ENCODE measurements at places on chromosomes 2 and 18.

- no peak for DNase-seq
Measured at GRCh38 chr2:100875516-100876230, 55.7 kb downstream of the NPAS2 start.

GRCh38 chr18:74980669-74981068 lies 228.3 kb downstream of the PTGR3 start:
- DNase-seq: no peak

- DNase-seq: no peak
Measured at GRCh38 chr2:171595896-171596295, 73.6 kb downstream of the CYBRD1 start.

DNA sequence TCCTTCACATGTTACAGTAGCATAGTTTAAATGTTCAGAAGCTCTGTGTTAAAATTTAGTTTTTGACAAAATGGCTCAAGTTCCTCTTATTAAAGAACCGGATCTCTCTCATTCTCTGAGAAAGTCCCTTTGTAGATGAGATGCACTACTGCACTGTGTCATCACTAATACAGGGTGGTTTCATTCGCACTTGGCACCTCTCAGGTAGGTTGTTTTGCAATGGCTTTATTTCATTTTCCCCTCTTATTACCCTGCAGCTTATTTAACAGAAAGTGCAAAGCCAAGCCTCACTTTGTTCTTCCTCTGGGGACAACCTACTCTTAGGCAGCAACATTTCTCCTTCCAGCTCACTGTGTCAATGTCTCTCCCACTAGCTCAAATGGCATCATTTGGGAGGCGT lies 185.1 kb downstream of the DLGAP1 start:
- DNase-seq: no peak

DNA sequence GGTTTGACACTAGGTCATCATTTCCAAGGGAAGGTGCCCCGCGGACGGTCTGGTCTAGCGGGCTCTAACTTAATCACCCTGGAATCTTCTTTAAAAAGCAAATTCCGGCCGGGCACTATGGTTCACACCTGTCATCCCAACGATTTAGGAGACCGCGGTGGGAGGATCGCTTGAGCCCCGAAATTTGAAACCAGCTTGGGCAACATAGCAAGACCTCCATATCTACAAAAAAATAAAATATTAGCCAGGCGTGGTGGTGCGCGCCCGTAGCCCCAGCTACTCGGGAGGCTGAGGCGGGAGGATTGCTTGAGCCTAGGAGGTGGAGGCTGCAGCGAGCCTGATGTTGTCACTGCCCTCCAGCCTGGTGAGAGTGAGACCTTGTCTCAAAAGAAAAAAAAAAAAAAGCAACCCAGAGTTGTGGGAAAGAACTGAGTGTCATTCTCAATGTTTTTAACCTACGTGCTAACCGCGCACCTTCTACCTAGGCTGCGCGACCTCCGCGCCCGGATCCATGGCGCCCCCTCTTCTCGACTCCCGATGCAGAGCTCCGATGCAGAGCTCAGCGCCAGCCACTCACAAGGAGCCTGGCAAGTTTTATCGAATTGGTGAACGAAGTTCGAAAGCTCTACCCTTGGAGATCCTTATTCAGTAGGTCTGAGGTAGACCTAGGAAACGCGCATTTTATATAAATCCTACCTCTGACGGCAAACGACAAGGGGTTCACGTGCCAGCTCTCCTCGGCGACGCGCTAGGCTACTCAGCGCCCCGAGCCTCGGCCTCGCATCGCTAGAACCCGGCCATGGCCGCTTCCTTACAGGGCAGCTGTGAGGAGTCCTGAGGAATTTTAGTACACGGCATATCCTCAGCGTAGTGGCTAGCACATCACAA lies 888 bp upstream of the TWSG1 start:
- no peak for DNase-seq

GRCh38 chr2:7881063-7881462 lies 800.8 kb upstream of the ID2 start:
- no peak for DNase-seq

DNA sequence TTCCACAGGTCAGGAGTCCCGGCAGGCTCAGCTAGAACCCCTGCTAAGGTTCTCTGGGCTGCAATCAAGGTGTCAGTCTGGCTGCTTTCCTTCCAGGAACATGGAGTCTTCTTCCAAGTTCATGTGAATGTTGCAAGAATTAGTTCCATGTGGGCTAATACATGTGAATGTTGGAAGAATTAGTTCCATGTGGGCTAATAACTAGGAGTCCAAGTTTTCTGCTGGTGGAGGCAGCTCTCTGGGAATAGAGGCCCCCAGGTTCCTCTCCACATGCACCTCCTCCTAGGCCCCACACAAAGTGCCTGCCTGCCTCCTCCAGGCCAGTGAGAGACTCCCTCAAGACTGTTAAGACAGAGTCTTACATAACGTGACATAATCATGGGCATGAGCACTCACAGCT lies 140.8 kb upstream of the SLC35G4 start:
- DNase-seq: no peak

DNA sequence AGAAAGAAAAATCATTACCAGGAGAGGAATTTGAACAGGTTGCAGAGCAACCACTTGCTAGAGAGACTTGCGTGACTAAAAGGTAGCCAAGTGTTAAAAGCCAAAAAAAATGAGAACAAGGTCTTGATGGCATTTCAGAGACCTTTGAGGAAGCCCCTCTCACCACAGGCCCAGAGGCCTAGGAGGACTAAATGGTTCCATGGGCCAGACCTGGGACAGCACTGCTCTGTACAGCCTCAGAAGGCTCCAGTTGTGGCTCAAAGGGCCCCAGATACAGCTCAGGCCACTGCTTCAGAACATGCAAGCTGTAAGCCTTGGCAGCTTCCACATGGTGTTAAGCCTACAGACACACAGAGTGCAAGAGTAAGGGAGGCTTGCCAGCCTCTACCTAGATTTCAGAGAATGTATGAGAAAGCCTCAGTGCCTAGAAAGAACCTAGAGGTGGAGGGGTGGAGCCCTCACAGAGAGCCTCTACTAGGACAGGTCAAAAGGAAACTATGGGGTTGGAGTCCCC lies 15.3 kb downstream of the CNDP1 start:
- DNase-seq: no peak

DNA sequence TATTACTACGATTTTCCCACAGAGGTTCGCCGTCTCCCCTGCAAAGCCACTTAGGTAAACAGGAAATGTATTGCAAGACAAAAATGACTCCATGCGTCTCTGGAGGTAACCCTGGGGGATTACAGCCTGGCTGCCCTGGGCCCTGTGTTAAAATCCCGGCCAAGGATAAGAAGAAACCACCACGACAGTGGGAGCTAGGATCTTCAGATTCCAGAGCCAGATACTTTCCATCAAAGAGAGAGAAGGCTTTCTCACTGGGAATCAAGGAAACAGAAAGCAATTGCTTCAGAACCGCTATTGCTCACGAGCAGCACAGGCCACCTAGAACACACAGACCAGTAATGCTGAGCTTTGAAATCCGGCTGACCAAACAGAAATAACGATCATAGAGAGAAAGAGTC lies 97.9 kb upstream of the ZNF516 start:
- DNase-seq: no peak

DNA sequence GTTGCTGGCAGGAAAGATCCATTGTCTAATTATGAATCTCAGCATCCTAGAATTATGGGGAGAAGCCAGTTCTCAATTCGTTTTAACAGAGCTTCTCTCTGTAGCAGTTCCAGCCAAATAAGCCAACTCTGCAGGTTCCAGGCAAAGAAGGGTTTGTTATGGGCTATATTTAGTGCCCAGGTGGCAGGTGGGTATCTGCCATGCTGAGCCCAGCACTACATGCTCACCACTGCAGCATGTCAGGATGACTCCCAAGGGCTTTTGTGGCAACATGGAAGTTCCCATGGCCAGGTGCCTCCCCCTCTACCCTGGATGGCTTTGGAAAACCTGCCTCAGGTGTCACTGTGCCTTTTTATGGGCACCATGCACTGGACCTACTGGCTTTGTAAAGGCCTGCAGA lies 137.7 kb upstream of the MSH6 start:
- no peak for DNase-seq

DNA sequence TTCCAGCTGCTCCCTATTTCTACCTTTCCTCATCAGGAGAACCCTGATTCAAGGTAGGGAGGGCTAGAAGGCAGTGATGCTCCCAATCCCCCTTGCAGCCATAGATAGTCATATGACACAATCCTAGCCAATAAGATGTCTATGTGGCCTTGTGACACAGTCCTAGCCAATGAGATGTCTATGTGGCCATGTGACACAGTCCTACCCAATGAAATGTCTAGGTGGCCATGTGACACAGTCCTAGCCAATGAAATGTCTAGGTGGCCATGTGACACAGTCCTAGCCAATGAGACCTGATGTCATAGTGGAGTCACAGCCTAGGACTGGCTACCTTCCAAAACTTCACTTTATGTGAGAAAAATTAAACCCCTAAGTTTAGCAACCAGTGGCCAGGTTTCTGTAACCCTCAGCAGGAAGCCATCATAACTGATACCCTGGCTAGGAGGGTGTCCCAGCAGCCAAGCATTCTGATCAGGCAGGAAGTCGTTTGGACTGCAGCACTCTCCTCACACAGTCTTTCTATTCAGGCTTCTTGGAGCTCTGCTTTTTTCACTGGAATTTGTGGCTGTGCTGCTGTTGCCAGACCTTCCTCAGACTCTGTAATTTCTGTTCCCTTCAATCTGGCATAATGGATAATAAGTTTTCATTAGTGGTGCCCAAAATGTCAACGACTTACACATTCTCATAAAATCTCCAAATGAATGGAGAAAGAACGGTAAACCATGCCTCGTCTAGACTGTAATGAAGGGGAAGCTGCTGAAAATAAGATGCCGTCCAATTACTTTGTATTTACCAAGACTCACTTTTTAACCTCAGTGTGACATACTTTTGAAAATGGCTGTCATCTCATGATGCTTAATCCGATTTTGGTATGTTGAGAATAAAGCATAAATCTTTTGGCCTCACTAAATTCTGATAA lies 165.0 kb upstream of the NCKAP5 start:
- DNase-seq: no peak

DNA sequence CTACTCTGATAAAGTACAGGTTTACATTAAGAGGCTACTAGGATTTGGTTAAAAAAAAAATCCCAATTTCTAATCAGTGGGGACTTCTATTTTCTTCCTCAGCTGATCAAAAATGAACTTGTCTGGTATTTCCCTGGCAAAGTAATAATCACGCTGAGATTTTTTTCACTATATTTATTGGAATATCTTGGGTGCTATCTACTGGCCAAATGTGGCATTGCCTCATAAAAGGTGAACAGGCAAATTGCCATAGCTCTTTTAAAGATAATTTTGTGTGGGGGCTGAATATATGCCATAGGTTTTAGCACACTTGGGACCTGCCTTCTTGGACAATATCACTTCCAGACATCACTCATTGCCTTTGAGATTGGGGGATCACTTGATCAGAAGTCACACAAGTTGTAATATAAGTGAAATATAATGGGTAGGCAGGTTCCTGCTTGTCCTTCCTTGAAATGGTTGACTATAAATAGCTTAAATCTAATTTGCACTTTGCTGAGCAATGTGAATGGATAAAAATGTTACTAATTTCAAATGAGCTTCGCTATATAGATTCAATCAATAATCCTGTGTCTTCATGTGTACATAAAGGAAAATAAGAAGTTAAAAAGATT lies 7.0 kb upstream of the NXPH2 start:
- no peak for DNase-seq

DNA sequence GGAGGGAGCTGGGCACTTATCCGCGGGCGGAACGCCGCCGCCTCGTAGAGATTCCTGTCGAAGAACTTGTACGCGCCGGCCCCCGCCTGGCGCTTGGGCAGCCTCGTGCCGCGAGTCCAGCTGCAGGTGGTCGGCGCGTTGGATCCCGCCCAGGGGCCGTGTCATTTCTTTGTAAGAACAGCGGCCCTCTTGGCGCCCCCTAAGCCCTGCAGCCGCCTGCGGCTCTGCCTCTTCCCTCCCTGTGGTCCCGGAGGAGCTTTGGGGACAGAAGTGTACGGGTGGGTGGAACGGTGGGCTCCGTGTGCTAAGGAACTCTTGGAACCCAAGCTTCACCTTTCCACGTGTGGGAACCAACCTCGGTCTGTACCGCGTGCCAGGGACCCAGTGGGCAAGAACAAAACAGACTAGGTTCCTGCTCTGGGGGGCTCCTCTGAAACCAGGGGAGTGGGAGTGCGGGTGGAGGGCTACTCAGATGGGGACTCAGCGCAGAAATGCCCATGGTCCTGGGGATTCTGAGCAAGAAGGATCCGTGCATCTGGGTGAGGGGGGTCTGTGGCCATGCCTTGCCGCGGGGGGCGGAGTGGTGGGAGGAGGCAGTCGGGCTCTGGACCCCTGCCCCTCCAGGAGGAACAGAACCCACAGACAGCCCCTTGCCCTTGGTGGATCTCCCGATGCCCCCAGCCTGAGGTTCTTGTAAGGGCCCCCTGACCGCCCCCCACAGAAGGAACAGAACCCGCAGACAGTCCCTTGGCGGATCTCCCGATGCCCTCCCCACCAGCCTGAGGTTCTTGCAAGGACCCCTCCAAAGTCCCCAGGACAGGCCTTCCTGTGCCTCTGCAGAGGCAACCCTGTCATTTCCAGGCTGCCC lies 1.5 kb downstream of the GPC1 start:
- DNase-seq: no peak

DNA sequence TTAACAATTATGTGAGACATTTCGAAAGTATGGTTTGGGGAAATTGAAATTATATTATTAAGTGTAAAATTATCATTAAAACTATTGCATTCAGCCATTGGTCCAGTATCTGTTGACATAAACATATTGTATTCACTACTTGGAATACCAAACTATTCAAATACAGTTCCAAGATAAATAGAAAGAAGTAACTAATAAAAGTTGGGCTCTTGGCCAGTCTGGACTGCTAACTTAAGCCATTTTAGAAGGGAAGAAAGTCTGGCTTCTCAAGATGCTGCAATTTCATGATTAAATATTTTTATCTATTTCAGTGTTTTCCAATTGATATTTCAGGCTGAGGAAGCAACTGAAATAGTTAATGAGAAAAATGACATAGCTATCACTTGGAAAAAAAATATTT lies 109.8 kb upstream of the CHRNA1 start:
- no peak for DNase-seq

- DNase-seq: no peak
Measured at GRCh38 chr2:206115026-206115578, 29.1 kb upstream of the INO80D start.

DNA sequence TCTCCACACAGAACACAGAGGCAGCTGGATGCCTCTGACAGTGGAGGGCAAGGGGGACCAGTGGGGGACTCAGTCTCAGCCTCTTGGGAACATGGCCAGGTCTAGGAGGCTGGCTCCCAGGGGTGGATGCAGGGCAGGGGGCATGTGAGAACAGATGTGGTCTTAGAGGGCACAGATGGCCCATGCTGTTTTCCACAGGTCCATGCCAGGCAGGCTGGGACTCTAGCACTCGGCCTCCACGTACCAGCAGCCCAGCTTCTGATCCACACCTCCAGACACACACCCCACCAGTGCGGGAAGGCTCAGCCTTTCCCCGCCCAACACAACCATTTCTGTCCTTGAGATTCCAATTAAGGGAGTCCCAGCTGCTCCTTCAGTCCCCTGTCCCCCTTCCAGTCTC lies 42.4 kb downstream of the TNS1 start:
- no peak for DNase-seq

Measured in stimulated activated CD4-positive, alpha-beta T cell treated with anti-CD3 and anti-CD28 coated beads, TNF-alpha, amount 100 ng/mL, for 4 hours (primary cell).